8988T (cell line): ENCODE measurements at places on chromosomes 5 and 9.

DNA sequence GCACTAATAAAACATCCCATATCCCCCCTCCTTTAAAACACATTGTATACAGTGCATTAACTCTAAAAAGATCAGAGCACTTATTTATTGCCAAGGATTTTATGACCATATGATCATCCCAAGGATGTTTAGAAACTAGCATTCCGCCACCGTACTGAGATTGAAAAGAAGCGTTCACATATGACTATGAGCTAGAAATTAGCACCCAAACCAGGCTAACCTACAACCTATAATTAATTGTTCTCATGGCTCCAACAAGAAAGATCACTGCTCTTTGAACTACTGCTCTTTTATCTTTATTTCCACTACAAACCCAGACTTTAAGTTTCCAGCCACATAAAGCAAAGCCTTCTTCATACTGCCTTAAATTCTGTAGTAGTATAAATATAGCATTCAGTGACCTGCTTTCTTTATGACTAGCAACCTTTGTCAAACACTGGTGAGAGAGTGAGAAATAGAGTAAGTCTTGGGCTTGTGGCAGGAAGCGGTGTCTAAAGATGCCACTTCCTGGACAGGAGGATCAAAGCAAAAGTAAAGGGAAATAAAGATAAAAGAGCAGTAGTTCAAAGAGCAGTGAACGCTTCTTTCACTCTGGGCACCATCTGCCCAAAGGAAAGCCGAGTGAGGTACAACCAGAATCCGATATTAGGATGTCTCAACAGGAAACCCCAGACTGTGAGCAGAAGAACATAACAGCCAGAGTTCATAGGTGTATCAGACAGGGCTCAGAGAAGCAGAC is 151.1 kb upstream of the ERCC6L2 start:
- no peak for DNase-seq

- DNase-seq, result no peak
These were observed 16.5 kb downstream of the UGCG start for GRCh38 chr9:111913159-111913558.

DNA sequence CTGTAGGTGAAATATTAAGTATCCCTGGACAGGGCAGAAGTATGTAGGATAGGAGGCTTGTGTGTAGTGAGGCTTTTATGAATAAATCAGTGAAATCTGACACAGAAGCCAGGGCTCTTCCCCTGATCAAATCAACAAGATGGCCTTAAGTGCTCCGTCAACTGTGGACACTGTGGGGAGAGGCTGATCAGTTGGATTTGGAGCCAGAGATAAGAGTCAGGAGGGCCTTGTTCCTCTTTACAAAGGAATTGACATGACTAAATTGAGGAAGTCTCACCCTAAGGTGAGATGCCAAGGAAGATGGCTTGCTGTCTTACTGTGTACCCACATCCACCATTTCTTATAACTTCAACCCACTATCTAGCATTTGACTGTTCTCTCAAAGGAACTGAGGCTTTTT is 91.6 kb upstream of the PRRC1 start:
- no peak for DNase-seq

- no peak for DNase-seq
These were observed 449.5 kb upstream of the TRPC7 start for GRCh38 chr5:136814619-136815378.

DNA sequence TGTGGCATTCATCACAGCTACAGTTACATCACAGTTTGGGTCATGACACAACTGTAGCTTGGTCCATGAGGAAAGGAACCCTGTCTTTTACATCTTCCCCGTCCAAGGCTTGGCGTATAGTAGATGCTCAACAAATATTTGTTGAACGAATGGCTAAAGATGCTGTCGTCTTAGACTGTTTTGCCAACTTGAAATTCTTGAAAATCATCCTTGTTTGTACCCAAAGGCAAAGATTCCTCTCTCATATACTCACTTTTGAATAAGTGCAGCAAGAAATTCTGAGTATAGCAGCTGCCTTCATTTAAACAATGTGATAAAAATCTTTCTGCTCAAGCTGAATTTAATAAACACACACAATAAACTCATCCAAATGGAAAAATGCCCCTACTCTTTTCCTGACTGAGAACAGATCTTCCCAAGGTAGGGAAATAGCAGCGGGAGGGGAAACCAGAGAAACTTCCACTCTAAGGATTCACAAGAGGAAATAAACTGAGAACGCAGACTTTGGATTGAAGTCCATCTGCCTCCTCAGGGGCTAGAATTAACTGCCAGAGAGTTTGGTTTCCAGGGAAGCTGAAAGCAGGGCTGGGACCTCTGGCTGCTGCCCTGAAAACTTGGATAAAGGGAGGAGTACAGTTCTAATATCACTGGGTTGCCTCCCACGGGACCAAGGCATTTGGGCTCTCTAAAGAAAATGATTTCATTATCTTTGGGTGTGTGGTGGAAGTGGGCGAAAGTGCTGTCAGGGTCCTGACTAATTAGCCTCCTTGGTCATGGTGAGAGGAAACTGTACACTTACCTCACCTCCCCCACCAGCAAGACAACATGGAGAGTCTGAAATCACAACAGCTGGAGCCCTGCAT is 99.1 kb downstream of the DPYSL3 start:
- no peak for DNase-seq

DNA sequence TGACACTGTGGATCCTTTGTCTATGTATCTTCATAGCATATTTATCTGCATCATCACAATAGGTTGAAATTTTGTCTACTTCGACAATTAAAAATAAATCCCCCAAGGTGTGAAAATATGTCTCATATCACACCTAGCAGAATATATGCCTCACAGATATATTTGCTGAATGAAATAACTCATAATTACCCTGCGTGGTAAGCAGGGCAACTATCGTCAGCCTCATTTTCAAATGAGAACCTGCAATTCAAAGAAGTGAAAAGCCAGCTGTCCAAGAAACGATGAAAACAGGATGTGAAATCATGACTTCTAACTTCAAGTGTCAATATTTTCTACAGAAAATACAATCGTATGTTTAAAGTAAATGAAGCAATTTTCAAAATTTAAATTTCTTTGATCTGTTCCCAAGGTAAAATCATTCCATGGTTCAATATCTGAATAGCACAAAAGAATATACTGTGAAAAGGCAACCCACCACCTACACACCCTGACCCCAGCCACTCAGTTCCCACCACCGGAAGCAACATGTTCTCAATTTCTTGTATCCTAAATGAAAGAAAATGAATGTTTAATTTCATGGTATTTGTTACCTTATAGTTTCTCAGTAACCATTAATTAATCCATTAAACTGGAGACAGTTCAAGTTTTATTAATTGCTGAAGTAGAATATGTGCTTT is 57.1 kb downstream of the TBCA start:
- DNase-seq, result no peak

- DNase-seq, result no peak
These were observed 33.3 kb downstream of the FBXO10 start for GRCh38 chr9:37542895-37543294.

DNA sequence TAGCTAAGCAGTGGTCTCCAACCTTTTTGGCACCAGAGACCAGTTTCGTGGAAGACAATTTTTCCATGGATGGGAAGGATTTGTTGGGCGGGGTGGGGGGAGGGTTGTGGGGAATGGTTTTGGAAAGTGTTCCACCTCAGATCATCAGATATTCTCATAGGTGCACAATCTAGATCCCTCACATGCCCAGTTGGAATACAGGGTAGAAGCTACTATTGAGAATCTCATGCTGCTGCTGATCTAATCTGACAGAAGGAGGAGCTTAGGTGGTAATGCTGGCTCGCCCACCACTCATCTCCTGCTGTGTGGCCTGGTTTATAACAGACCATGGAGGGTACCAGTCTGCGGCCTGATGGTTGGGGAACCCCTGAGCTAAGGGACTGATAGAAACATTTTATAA is 662.7 kb upstream of the RGMB start:
- no peak for DNase-seq

GRCh38 chr5:79241535-79241979 is 5.6 kb downstream of the JMY start:
- no peak for DNase-seq

DNA sequence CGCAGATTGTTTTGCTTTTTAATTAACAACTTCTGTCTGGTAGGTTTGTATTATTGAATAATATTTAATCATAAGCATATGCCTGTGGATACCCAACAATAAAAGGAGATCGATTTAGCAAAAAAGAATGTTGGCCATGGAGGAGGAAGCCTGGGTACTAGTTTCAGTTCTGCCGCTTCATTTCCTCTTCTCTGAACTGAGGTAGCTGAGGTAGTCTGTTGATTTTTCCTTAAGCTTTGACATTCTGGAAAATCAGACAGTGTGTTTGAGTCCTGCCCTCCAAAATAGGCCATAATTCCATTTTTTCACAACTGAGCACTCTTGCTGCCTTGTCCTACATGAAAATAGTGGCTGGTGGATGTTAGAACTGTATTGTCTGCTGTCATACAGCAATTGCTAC is 6.0 kb upstream of the GPR21 start:
- DNase-seq, result no peak

DNA sequence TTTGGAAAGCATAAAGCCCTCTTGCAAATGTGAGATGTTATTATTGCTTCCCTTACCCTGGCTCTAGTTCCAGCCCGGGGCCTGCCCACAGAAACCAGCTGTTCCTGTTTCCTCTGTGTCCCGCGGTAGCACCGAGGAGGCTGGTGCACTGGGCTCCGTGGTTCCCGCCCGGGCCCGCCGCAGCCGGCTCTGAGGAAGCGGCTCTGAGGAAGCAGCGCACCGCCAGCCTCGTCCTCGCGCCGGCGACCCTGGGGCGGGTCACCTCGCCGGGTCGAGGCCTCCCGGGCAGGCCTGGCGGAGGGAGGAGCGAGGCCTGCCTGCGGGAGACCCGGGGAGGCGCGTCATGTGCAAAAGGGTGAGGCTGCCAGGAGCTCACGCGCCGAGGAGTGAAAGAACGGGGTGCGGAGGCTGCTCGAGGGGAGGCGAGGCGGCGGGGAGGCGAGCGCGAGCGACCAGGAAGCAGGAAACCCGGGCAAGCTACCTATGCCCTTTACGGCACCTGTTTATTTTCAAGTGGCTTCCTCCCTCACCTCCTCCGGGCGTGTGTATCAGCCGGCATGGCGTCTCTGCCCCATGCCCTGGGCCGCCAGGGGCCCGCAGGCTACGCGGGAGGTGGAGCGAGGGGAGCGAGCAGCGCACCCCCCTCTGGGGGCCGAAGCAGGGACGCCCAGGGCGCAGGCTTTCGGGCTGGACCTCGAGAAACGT is 61.3 kb upstream of the MEGF10 start:
- DNase-seq, result peak; percentile 48

DNA sequence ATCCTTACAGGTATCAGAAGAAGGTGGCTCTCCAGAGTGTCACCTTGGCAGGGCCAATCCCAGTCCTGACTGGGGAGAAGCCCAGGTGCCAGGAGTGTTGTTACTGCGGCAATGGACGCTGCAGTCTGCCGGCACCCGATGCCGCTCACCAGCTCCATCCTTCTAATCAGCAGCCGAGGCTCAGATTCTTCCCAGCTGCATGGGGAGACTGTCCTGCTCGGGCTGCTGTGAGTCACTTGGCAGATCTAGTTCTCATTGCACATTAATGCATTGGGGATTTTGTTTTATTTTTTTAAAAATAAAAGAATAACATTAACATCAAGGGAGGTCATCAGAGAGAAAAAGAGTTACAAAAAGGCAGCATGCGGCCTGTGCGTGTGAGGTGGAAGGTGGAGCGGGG is 115.8 kb downstream of the MTX3 start:
- DNase-seq, result no peak

DNA sequence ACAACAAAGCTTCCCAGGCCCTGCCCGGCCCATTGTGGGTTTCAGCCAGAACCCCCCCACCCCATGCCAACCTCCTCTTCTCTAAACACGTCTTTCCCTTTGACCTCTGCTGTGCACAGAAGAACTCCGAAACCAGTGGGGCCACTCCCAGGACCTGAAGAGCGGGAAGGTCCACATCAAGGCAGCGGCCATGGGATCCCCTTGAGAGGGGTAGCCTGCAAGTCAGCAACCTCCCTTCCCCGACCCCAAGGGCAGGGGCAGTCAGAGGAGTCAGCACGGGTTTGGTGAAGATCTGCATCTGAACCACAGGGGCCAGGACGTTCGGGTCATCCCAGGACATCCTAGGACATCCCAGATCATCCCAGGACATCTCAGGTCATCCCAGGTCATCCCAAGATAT is 379.9 kb upstream of the IRX4 start:
- no peak for DNase-seq

DNA sequence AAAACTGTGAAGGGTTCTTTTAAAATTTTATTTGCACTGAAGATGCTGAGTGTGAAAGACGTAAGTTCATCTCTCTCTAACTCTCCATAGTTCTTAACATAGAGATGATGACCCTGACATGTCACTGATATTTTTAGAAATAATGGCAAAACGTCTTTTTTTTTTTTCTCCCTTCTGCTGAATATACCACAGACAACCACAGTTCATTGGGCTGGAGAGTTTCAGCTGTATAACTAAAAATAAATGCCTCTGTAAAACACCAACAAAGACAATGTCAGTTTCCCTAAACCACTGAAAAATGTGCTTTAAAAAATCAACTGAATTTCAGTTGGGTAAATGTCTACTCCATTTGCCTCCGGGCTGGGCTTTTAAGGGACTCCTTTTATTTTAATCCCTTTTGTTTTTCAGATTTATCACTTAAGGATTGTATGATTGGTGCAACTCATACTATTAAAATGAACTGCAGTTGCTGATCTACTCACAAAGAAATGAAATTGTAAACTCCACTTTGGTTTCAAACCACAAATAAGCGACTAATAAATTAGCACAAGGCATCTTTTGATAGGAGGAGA is 830.9 kb upstream of the WWC1 start:
- no peak for DNase-seq

- DNase-seq, result no peak
These were observed 79.3 kb upstream of the IRX4 start for GRCh38 chr5:1961952-1962595.

DNA sequence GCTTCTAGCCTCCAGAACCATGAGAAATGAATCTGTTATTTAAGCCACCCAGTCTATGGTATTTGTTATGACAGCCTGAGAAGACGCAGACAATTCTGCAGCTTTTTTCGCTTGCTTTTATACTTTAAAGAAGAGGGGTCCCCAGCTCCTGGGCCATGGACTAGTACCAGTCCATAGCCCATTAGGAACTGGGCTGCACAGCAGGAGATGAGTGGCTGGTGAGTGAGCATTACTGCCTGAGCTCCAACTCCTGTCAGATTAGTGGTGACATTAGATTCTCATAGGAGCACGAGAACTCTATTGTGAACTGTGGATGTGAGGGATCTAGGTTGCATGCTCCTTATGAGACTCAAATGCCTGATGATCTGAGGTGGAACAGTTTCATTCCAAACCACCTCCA is 151.7 kb downstream of the PTTG1 start:
- no peak for DNase-seq

- DNase-seq, result no peak
These were observed 240.0 kb upstream of the SLC24A2 start for GRCh38 chr9:20028849-20029231.
